ENCODE measurements at places on chromosomes 13 and 19. TPM values are rescaled to one million over a fixed set of nuclear protein-coding genes. Genes with fewer than 3 reads are reported as not detected.
A peak's percentile ranks its signal among the peaks of the same experiment; 100 is the strongest.

DNA sequence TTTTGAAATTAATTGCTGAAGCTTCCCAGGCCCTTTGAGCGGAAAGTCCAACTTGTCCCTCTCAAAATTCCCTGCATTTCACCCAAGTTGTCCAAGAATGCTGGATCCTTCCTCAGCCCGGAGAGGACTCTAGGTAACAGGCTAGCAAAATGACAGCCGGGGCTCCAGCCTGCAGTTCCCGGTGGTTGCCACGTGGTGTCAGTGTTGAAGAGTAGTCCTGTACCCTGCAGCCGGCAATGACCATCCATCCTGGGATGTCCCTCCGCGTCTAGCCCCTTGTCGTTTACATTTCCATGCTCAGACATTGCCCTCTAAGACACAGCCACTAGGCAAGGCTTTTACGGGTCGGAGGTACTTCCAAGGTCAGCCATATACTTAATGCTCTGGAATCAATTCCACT, 31.4 kb upstream of the MTIF3 start:
- peak; percentile 80 for DNase-seq

DNA sequence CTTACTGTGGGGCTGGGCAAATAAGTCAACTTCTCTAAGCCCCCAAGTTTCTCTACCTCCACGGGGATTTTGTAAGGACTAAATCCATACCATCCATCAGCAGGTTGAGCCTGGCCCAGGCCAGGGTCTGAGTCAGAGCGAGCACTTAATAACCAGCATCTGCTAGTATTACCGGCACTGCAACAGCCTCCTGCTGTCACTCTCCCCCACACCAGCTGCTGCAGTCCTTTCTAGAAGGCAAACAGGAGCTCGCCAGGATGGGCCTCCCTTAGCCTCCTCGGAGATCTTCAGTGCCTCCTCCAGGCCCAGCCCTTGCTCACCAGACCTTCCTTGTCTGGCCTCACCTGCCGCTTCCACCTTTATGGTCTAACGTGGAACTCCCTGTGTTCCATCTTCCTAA, 3.2 kb downstream of the NAPA start:
- DNase-seq, result no peak

DNA sequence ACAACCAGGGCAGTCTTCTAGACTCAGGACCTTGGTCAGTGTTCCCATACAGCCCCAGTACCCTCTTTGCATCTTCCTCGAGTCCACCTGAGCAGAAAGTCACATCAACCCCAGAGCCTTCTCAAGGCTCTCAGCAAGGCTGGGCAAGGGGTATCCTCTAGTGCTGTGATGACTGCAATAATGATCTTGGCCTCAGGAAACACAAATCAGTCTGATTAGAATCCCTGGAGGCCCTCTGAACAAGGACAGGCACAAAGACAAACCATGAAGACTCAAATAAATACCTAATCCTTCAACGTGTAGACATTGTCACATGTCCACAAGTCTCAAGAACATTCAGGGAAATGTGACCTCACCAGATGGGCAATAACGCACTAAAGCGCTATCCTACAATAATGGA, 468.2 kb downstream of the TBC1D4 start:
- no peak for DNase-seq

DNA sequence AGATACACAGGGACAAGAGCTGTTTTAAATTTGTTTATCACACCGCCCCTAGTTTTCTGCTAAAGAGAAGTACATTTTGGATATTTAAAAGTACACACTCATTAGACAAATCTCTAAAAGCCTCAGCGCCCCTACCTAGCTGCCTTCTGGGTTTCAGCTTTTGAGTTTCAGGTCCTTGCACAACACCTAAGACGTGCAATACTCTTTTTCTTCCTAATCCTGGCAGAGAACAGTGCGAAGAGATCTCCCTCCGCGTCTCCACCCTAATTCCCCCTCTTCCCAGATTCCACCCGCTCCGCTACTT, 421 bp upstream of the KLF5 start:
- no peak for DNase-seq

GRCh38 chr19:1251330-1252220, 3.2 kb downstream of the MIDN start:
- peak; percentile 96 for DNase-seq

The KIR2DL3 gene
- total RNA-seq, result 1.1 TPM

GRCh38 chr19:2055931-2056836, 5.1 kb upstream of the MKNK2 start:
- peak; percentile 86 for DNase-seq

GRCh38 chr19:757811-758668, 7.1 kb downstream of the MISP start:
- DNase-seq, result no peak

- DNase-seq, result no peak
Observed at GRCh38 chr19:9296336-9296735, 13.3 kb downstream of the ZNF699 start.

DNA sequence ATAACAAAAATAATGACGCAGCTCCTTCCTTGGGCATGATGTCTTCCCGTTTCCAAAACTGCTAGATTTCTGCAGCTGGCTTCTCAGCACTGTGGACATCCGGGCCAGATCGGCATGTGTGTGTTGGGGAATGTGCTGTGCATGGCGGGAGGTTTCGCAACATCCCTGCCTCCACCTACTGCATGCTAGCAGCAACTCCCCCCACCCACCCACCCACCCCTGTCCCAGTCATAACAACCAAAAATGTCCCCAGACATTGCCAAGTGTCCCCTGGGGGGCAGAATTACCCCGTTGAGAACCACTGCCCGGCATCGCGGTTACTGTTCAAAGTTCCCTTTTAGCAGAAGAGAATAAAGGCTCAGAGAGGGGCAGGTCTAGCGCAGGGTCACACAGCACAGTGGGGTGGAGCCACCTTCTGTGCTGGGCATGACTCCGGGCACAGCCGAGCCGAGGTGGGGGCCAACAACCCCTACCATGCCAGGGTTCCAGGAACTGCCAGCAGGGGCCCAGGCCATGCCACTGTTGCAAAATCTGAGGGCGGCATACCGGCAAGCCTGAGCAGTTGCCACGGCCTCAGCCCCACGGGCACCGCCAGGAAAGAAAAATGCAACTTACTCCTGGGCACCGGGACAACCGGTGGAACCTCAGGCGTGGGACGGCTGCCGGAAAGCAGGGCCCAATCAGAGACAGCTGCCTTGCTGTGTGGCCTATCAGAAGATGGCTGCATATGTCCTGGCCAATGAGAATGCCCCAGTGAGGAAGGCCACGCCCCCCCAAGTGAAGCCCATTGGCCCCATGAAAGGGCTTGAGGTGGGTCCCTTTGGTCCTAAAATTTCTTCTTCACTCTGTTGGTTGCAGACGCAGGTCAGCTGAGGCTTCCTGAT, 22.5 kb upstream of the NFIC start:
- peak; percentile 80 for DNase-seq

DNA sequence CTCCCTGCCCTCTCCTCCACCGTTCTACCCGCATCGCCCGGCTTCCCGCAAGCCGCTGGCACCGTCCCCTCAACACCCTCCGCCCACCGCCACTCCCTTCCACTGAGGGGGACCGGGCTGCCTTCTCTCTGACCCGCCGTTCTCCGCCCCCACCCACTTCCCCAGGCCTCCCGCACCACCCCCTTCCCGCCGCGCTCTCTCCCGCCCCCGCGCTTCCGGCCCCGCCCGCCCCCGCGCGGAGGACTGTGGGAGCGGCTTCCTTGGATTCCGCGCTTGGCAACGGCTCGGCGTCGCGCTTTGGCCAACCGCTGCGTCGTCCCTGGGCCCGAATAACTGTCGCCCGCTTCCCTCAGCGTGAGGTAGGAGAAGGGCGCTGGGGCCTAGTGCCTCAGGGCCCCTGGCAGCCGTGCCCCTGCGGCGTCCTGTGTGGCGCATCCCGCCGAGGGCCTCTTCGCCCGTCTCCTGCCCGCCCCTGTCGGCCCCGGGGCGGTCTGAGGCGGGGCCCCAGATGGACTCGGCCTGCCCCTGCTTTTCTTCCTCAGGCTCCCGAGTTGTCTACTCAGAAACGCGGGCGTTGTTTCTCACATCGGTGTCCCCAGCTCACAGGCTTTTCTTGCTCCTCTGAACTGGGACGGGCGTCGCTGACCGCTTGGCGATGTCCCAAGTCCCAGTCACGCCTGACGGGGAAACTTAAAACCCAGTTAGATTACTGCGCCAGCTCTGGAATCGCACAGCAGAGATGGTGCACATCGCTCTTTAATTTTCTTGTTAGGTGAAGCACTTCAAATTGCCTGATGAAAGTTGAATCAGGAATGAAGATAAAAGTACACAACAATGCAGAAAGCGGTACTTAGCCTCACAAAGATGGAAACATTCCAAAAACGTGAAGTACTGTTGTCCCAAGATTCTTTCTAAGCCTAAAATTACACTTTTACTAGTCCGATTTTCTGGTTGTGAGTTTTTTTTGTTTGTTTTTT, at the start of gene IFT88:
TSS of gene IFT88 (plus strand) at position 260 of the 977 bp plus-strand sequence. CDS start 7,229 bp downstream, outside the sequence.
- peak; percentile 97 for DNase-seq

DNA sequence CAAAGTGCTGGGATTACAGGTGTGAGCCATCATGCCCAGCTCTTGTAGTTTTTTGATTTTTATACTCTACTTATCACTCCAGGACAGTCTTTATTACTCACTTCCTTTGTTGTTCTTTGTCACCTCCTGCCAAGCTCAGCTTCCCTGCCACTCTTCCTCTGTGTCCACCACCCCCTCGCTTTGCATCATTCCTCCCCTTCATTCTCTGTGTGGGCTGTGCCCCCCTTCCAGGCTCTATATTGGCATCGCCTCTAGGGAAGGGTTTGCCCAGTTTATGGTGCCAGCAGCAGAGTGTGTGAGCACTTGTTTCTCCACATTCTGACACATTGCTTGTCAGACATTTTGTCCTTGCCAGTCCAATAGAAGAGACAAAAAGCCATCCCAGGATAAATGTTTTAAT, 15.1 kb downstream of the ZNF302 start:
- no peak for DNase-seq

The PROZ gene
- total RNA-seq, result not detected

DNA sequence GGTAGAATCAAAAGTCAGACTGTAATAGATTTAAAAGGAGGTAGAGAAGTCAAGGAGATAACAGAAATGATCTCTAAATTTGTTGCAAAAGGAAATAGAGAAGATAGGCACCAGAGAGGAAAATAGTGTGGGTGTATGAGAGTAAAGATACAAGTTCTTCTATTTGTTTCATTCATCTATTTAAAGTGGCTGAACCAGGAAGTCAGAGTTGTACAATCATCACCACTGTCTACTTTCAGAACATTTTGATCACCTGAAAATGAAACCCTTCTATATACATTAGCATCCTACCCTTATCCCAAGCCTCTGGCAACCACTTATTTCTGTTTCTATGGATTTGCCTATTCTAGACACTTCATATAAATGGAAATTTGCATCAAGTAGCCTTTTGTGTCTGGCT, 36.7 kb downstream of the INTS6 start:
- no peak for DNase-seq

The ZNF471 gene
- 3.0 TPM for total RNA-seq

DNA sequence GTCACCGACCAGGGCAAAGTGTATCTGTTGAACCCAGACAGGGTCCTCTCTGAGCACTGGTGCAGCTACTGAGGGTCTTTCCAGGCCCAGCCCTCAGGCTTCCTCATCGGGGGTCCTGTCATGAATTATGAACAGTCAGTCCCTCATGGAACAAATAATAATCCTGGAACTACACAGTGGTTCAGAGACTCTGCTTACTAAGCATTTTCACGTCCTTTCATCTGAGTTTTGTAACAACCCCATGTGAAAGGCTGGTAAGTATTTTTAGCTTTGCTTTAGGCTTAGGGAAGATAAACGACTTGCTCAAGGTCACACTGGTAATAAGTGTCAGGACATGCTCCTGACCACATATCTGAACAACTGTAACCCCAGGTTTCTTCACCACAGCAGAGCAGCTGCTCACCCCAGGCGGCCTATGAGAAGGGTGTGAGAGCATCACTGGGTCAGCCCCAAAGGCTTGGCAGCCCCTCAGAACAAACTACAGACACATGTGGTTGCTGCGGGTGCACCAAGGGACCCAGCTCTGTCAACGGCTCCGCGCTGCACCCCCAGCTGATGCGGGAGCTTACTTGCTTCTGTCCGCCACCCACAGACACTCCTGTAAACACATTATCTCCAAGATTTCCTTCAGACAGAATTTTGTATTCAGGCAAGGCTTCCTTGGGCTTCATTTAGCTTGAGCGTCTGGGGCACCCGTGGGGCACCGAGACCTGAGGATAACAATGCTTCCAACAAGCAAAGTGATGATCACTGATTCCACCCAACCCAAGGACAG, 19.4 kb upstream of the GSX1 start:
- no peak for DNase-seq

GRCh38 chr13:112968910-112969691, at the start of gene MCF2L:
Gene MCF2L (plus strand): TSS chr13:112969214. CDS start chr13:112969380, 166 bp downstream.
- DNase-seq, result peak; percentile 88

DNA sequence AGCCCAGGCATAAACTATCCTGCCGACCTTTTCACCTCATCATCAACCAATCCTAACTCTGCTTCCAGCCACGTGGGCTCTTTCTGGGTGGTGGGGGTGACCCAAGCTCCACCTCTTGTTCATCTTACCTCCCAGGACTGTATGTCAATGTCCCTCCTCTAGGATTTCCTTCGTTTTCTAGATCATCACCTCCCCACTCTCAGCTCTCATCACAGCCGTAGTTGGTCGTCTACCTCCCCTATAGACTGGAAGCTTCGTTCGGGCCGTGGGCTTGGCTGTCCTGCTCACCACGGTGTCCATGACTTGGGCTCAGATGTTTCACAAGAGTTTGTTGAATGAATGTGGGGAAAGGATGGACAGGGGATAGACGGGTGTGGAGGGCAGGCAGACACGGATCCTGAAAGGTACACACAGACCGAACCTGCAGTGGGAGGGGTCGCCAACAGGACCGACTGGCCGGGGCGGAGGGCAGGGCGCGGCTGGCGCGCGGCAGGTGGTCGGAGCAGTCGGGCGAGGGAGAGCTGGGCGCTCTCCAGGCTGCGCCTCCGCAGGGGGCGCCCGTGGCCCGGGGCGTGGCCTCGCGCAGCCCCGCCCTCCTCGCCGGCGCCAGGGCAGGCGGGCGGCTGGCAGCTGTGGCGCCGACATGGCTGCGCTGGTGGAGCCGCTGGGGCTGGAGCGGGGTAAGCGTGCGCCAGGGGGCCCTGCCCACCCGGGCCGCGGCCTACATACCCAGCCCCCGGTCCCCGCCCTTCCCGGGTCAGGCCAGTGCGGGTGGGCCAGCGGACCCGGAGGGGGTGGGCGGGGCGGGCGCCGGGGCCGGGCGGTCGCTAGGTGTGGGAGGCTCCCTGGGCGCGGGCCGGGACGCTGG, at the start of gene LIN7B:
TSS of gene LIN7B (plus strand) at position 609 of the 868 bp plus-strand sequence. CDS start at position 644, 35 bp downstream.
- DNase-seq, result peak; percentile 93

- no peak for DNase-seq
Observed at GRCh38 chr13:77177646-77178045, 149.2 kb downstream of the MYCBP2 start.

DNA sequence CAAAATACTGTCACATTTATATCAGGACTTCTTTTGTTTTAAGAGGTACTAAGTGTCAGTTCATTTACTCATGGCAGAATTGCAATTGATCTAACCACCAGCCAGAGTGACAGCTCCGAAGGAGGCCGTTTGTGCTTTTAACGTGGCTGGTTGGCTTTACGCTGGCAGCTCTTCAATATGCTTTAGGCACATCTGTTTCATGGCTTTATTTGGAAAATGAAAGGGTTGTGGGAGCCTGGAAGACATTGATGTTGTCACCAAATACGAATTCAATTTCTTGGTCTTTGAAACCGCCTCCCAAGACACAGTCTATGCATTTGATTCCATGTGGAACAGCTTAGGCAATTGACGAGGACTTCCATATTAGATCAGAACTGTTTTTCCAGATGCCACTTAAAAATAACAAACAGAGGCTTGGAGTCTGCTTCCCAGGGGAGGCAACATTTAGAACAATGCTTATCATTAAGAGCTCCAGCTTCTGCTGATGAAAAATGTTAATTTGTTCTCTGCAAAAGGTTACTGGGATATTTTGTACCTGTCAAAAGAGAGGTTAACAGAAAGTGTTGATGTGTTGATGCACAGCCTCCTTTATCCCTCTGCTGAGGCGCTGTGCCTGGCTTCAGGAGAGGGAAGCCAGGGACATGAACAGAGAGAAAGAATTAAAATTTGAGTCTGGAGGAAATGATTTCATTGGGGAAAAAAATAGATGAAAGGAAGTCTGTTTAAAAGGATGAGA, 64.0 kb upstream of the TNFRSF19 start:
- DNase-seq, result no peak
